ENCODE measurements at places on chromosomes 2 and 18.

DNA sequence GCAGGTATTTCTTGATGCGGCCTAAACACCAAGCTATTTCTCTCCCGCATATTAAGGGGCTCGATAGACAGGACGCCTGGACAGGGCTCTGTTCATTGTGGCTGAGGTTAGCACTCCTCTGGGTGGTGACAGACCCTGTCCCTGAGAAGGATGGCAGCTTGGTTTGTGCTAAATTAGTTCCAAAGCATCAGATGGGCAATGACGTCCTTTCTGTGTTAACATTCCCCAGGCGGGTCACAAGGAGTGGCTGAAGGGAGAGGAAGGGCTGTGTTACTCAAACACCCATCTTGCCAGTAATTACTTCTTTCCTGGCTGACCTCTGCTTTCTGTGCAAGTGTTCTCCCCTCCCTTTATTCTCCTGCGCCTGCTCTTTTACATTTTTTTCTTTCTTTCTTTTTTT lies 75.0 kb downstream of the TMEM247 start:
- no peak for DNase-seq

GRCh38 chr2:60641811-60642788 lies 88.6 kb upstream of the BCL11A start:
- DNase-seq: peak; percentile 46

GRCh38 chr2:191899410-191899809 lies 52.5 kb upstream of the CAVIN2 start:
- no peak for DNase-seq

GRCh38 chr2:219184121-219184520 lies 6.0 kb downstream of the RETREG2 start:
- no peak for DNase-seq

- no peak for DNase-seq
These were observed 64.6 kb downstream of the PLCL1 start for GRCh38 chr2:197869041-197869440.

DNA sequence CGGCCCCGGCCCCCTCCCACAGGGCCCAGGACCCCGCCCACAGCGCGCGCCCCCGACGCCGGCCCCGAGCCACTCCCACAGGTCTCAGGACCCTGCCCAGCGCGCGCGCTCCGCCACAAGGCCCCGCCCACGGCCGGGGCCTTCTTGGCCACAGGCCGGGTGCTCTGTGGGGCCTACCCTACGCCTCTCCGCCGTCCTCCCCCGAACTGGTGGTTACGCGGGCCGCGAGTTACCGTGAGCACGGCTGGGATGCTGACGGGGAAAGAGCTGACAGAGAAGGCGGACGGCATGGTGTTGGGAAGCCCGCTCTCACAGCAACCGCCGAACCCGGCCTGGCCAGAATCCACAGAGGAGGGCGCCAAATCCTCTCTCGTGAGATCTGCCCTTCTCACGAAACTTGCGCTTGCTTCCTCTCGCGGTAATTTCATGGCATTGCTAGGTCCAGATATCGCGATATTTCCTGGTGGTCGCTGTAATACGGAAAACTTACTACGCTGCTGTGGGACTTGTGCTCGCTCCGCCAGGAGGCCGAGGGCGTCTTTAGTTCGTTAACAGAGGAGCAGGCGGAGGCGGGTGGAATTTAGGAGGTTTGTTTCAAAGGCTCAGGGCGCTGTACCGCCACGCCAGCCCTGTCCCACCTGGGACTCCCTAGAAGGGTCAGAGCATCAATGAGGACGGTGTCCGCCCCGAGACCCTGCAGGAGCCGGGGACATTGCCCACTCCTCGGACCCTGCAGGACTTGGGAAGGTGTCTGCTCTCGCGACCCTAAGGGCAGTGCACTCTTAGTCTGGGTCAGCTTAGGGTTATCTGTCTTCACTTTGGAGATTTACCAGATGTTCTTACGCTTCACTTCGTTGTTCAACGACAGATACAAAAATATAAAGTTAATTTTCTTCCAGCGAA lies at the start of gene TMEM18:
Gene TMEM18, minus strand, starts transcription at position 351 of the 903 bp plus-strand sequence. Its CDS starts 61 bp downstream, at position 290.
- peak; percentile 88 for DNase-seq

DNA sequence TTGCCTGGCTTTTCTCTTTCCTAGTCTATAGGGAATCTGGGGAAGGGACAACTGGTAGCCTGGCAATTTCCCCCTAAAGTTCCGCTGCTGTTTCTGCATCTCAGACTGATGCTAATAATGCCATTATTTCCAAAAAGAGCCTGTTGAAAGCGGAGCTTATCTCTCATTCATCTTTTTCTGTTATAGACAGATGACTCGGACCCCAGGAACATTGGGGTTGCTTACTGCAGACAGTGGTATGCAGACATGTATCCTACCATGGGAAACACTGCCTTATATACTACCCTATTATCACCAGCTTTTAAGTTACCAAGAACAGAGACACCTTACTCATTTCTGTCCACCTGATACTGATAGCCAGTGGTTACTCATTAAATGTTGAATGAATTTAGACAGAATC lies 15.3 kb downstream of the ETAA1 start:
- DNase-seq: no peak

- DNase-seq: no peak
These were observed 145.8 kb upstream of the MGAT5 start for GRCh38 chr2:134108113-134108512.

- no peak for DNase-seq
These were observed 8.9 kb downstream of the ZAP70 start for GRCh38 chr2:97722227-97722626.

- peak; percentile 51 for DNase-seq
These were observed 2.1 kb downstream of the ARID5A start for GRCh38 chr2:96538487-96539214.

DNA sequence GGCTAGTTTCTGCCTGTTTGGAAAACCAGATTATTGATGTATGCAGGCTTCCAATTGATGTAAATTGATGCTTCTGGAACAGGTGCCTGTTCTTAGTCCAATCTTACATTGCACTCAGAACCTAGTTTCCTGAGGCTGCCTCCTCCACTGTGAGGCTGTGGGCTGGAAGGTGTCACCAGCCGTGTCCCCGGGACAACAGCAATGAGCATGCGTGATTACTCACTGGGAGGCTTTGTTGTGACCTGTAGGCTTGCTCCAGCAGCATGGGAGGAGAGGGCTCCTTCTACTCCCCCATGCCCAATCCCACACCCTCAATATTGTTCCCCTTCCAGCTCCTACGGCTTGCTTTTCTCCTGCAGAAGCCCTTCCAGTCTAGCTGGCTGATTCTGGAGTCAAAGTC lies 11.1 kb downstream of the RSAD2 start:
- no peak for DNase-seq

- DNase-seq: no peak
These were observed 20.6 kb downstream of the TEX44 start for GRCh38 chr2:231613331-231613662.

- no peak for DNase-seq
These were observed 105.0 kb downstream of the UGGT1 start for GRCh38 chr2:128196026-128196425.

DNA sequence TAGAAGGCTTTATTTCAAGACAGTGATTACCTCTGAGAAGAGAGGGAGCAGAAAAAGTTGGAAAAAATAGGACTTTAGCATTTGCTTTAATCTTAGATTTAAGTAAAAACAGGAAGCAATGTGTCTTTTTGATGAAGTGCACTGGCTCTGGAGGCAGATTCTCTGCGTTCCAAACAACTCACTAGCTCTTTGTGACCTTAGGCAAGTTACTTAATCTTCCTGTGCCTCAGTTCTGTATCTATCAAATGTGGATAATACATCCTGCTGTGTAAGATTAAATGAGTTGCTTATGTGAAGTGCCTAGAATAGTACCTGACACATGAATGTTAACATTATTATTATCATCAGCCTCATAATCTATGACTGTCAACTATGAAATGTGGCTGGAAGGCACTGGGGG lies 42.3 kb downstream of the RPRD1A start:
- no peak for DNase-seq

DNA sequence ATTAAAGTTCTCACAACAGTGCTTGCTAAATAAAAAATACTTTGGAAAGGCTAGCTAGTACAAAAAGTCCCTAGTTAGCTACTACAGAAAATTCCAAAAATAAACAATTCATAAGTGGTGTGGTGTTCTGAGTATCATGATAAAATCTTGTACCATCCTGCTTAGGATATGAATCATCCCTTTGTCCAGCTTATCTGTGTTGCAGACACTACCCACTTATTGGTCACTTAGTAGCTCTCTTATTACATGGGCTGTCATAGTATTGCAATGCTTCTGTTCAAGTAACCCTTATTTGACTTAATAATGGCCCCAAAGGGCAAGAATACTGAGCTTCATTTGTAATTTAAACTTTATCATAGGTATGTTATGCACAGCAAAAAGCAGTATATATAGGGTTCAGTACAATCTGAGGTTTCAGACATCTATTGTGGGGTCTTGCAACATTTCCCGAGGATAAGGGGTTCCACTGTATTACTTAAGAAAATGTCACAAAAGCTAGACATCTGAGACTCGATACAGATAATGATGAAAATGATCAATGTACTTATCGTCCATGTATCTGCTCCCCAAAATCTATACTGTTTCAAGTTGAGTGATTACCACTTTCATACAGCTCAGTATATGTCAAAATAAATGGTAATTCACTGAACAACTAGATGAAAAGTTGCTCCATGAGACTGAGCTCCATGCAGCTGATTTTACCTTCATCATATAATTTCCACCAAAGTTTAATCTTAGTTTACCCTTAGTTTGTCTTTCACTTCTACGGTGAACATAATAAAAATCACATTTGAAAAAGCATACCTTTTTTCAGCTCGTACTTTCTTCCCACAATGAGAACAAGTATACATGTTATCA lies 93.8 kb downstream of the C2orf74 start:
- DNase-seq: no peak

GRCh38 chr2:5093056-5093455 lies 599.1 kb upstream of the SOX11 start:
- no peak for DNase-seq

DNA sequence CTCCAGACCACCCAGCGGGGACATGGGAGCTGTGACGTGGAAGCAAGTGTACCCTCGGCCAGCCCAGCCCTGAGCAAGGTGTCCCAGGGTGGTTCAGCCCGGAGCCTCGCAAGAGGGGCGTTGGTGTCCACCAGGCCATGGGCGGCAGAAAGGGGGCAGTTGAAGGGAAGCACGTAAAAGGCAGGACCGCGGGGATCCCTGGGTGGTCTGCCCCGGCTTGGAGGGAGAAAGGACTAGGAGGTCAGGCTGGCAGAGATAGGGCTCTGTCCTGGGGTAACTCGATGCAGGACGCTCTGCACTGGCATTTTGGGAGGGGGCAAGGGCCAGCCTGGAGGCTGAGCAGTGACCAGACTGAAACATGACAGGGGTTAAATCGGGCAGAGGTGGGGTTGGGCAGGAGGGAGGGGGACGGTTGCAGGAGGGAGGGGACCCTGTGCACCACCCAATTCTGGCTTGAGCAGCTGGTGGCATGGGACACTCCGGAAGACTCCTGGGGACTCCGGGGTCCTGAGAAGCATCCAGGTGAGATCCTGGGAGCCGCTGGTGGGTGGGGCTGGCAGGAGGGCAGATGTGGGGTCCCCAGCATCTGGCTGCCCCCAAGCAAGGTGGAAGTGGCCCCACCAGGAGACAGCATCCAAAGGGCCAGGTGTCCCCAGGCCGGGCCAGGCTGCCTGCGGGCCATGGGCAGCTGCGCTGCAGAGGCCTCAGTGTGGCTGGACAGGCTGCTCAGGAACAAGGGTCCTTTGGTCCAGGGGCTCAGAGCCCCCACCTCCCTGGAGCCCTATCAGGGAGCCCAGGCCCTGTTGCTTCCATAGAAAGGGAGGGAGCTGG lies 46.8 kb upstream of the GPC1 start:
- DNase-seq: no peak

- no peak for DNase-seq
These were observed 266.6 kb downstream of the ETAA1 start for GRCh38 chr2:67663776-67664175.

DNA sequence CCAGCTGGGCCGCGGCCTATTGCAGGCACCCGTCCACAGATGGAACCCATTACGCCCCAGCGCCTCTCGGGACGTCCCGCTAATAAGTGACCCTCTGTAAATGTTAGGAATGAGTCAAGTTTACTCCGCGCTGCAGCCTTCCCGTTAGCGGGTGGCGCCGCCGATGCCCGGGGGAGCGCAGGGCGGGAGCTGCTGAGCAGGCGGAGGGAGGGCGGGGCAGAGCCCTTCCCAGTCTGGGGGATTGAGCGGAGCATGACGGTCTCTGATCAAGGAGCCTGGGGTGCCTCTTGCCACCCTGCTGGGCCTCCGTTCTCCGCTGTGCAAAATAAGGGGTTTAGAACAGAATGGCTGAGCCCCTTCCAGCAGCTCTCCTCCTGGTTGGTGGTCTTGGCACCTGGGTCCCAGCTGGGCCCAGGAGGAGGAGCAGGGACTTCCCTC lies 10.5 kb downstream of the CROCC2 start:
- no peak for DNase-seq

- DNase-seq: no peak
These were observed 25.3 kb downstream of the GPR55 start for GRCh38 chr2:230899786-230900185.

GRCh38 chr2:174024524-174025270 lies 59.5 kb upstream of the SP3 start:
- DNase-seq: no peak

All from GM10248 (cell line).